Muscle of leg (tissue), 16 donors: ENCODE measurements at places on chromosomes 16 and 17. TPM values are rescaled to one million over a fixed set of nuclear protein-coding genes. Genes with fewer than 3 reads are reported as not detected.

The CEMP1 gene
- total RNA-seq: 0.04 TPM

DNA sequence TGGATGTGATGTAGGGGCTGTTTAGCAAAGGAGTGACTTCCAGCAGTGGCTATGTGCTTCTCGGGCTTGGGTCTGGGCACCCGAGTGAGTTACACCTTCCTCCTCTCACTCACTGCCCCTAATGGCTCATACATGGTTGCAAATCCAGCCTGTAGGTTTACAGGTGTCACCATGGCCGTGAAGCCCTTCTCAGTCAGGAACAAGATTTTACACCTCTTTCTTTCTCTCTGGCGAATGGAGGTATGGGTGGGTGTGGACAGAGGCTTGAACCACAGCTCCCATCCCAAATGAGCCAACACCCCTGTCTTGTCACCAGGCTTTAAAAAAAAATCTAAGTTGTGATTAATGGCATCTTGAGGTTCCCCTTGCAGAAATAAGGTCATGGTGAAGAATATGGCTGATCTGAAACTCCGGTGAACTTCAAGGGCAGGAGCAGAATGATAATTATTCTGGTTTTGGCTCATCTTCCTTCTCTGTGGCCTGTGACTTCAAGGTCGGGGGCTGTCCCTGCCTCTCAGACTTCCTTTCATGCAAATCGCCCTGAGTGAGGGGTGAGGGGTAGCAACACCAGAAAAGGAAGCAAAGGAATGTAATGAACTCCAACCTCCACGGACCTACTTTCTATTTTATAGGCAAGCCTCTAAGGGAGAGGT, 331.2 kb downstream of the MAF start:
- no peak for DNase-seq

- DNase-seq: no peak
Observed at GRCh38 chr16:79261481-79261940, 339.0 kb downstream of the MAF start.

- DNase-seq: peak; percentile 73
Observed at GRCh38 chr17:63997341-63998048, 656 bp upstream of the PRR29 start.

The KREMEN2 gene
- total RNA-seq: 5.6 TPM

DNA sequence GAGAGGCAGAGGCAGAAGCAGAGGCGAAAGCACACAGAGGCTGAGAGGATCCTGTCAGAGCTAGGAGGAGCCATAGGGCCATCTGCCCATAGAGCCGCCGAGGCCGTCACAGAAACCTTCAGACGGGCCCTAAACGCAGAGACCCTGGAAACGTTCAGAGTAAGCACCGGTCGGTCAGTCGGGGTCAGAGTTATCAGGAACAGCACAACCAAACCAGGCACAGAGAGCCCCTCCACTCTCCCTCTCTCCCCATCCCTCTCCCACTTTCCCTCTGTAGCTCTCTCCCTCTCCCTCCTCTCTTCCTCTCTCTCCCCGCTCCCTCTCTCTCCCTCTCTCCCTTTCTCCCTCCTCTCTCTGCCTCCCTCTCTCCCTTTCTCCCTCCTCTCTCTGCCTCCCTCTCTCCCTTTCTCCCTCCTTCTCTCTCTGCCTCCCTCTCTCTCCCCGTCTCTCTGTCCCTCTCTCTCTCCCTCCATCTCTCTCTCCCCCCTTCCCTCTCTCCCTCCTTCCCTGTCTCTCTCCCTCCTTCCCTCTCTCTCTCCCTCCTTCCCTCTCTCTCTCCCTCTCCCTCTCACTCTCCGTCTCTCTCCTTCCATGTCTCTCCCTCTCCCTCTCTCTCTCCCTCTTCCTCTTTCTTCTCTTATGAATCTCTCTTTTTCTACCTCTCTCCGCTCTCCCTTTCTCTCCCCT, 138.9 kb downstream of the C16orf95 start:
- peak; percentile 72 for DNase-seq
